ENCODE measurements at places on chromosomes 16 and 17.

- no peak for DNase-seq
Measured at GRCh38 chr17:30819971-30820705, 4.4 kb downstream of the CRLF3 start.

GRCh38 chr16:85082173-85083050 is 29.9 kb downstream of the CIBAR2 start:
- DNase-seq = no peak

DNA sequence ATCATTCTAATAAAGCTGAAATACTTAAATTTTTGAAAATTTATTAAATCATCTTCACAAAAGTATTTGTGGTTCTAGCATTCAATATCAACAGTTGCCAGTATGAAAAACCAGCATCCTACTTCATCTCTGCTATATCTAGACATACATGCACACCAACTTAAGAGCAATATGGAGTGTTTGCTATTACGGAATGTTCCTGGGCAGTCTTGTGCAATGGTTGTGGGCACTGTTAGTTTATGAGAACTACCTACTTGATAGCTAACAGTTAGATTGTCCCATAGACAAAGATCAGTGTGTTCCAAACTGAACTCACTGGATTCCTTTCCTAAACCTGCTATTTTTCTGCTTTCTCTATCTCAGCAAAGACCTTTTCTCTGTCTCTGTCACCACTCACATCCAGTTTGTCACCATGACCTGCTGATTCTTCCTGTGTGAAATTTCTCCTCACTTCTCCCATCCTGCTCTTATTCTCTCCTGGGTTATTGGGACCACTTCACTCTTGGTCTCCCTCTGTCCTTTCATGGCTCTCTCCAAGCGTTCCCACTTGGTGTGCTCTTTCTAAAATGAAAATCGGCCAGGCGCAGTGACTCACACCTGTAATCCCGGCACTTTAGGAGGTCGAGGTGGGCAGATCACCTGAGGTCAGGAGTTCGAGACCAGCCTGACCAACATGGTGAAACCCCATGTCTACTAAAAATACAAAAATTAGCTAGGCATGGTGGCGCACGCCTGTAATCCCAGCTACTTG is 27.7 kb downstream of the CNTROB start:
- DNase-seq = no peak

DNA sequence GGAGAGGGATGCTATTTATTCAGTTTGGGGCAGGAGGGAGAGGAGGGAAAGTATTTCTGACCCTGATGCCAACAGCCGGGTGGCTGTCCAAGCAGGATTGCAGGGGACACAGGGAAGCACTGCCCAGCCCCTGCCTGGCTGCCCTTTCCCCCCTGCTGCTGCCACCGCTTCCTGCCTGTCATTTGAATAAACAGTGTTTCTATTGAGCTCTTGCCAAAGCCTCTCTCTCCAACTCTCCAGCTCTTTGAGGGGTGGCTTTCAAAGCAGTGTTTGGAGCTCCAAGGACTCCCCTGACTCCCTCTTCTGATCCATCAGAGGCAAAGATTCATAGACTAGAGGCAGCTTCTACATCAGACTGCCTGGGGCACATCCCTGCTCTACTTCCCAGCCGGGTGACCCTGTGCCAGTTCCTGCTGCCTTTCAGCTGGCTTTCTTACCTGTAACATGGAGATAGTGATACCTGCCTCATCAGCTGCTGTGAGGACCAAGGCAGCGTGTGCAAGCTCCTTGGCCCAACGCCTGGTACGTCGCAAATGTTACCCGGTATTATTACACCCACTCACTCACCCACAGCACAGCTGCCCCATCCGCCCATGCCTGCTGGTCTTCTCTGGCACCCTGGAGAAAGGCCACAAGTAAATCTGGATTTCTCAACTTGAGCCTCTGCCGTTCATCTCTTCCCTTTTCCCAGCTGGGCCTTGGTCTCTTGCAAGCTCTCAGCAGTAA is 9.5 kb downstream of the PROCA1 start:
- no peak for DNase-seq

DNA sequence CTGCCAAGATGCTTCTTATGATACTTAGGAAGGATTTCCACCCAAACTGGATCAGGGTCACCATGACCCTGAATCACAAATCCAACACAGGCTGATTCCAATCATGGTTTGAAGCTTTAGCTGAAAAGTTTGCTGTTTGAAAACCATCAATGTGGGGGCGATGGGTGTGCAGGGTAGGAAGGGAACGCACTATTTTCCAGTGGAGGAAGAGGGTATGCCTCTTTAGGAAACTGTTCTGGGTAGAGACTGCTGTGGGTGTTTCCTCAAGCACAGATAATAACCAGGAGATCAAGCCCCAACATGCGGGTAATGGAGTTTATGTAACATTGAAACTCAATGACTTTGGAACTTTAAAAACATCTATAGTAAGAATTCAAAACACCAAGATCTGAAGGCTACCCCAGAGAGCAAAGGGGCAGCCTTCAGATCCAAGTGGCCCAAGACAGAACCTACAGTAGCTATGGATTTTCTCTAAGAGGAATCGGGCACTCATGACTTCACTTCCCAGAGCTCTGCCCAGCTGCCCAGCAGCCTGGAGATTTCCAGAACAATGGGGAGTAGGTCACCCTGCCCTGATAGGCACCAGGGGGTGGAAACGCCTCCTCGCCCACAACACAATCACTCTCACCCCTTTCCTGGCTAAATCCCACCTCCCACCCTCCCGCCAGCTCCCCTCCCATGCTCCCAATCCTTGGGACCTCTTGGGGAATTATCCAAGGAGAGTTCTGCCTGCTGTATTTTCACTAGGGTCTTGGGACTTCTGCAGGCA is 22.8 kb downstream of the TRIM25 start:
- no peak for DNase-seq
